ENCODE measurements at places on chromosomes 16 and 17.
A peak's percentile ranks its signal among the peaks of the same experiment; 100 is the strongest.

DNA sequence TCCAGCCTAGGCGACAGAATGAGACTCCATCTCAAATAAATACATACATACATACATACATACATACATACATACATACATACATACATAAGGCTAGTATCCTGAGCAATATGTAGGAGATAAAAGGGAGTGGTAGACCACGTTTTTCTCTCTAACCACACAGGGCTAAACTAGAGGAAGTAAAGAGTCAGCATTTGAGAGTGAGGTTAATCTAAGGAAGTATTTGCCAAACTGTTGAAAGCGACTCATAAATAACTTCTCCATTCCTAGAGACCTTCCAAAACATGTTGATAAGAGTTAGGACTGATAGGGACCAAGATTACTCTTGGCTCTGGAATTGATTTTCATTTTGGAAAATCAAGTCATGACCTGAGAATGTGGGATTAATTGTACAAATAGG is 68.9 kb downstream of the NEUROD2 start:
- DNase-seq = no peak

DNA sequence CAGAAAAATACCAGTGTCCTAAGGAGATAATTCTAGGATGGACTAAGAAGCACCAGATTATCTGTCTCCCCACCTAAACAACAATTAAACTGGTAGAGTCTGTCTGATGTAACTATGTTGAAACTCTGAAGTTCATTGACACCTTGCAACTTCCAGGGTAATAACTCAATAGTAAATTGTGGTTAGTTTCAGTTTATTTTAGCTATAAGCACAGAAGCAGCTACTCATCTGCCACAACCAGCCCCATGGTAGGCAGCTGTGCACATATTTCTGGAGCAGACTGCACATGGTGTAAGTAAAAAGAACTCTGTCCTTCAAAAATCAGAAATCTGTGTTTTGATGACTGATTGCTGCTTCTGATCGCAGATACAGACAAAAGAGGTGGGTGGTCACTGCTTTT is 852.1 kb downstream of the CDH11 start:
- DNase-seq = no peak

DNA sequence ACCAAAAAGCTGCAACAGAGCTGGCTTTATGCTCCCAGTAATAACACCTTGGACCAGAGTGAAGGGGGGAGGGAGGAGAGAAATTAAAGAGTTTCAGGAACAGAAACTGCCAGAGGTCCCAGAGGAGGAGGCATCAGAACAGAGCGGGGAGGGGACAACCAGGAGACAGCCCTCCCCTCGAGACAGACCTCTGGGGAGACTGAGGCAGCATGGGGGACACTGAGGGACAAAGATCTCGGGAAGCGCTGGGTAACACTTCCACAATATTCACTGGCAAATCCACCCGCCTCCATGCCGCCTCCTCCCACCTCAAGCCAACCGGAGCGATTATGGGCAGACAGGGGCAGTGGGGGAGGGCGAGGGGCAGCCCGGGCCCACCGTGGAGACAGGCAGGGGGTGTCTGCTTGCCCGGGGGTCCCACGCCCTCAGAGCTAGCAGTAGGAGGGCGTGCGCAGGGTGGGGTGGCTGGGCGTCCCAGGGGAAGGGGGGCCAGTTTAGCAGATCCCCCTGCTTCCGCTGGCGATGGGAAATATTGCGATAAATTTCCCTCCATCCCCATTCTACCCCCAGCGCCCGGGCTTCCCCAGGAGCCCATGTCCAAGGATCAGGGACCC is 1.2 kb downstream of the PCGF2 start:
- no peak for DNase-seq

- DNase-seq = no peak
Observed at GRCh38 chr16:30482366-30482765, 9.8 kb downstream of the ITGAL start.

GRCh38 chr17:31144428-31144827 is 49.7 kb downstream of the NF1 start:
- DNase-seq = no peak

GRCh38 chr16:77211880-77212740 is 12.9 kb downstream of the SYCE1L start:
- DNase-seq = peak; percentile 84

DNA sequence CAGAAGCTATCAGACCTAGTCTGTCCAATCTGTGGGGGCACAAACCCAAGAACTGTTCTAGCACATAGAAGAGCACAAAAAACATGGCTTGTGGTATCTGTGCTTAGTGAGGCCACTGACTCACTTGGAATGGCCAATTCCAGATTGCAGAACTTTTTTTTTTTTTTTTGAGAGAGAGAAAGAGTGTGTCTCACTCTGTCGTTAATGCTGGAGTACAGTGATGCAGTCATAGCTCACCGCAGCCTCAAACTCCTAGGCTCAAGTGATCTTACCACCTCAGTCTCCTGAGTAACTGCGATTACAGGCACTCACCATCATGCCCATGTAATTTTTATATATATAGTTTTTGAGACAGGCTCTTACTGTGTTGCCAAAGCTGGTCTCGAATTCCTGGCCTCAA is 77.2 kb upstream of the CLEC3A start:
- DNase-seq = no peak

DNA sequence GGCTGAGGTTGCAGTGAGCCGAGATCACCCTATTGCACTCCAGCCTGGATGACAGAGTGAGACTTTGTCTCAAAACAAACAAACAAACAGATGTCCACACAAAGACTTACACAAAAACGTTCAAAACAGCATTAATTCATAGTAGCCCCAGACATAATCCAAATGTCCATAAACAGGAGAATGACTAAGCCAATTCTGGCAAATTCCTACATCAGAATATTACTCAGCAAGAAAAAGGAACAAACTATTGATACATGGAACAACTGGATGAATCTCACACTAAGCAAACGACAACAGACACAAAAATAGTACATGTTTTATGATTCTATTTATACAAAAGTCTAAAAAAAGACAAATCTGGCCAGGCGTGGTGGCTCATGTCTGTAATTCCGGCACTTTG is 10.8 kb upstream of the KPNB1 start:
- DNase-seq = no peak

GRCh38 chr17:32285306-32285705 is 19.7 kb downstream of the RHBDL3 start:
- no peak for DNase-seq

Data from NCI-H1092 (cell line).